ENCODE measurements at places on chromosomes 6 and 20.

GRCh38 chr6:17059022-17059421 lies 42.8 kb upstream of the STMND1 start:
- DNase-seq, result no peak

DNA sequence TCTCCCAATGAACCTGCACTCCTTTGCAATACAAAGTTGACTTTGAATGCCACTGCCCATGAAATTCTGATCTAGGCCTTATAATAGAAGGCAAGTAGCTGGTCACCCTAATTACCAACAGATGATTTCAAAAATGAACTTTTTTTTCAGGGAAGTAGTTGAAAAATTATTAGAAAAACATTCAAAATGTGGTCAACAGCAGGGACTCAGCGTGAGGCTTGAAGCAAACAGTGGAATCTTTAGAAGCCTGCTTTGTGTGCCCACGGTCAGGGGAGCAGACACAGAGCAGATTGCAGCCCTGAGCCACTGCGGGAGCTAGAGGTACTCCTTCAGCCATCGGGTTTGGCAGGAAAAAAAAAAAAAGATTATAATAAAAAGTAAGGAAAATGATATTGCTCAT lies 87.1 kb upstream of the HEY2 start:
- DNase-seq, result no peak

GRCh38 chr20:59832406-59833363 lies 100.8 kb downstream of the SYCP2 start:
- no peak for DNase-seq

DNA sequence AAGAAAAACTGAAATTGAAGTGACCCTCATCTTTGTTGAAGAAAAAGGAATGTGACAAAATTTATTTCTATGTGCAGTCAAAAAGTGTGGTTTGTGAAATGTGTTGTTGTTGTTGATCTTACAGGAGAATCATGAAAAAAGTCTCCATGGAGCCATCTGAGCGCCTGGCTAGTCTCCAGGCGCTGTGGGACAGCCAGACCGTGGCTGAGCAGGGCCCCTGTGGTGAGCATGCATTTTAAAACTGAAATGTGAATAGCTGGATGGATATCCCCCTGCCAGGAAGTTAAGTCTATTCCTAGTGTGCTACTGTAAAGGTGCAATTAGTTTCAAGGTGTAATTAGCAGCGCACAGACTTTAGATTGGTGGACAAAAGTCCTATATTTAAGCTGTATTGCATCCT lies 170.6 kb downstream of the CARMIL1 start:
- DNase-seq, result no peak

DNA sequence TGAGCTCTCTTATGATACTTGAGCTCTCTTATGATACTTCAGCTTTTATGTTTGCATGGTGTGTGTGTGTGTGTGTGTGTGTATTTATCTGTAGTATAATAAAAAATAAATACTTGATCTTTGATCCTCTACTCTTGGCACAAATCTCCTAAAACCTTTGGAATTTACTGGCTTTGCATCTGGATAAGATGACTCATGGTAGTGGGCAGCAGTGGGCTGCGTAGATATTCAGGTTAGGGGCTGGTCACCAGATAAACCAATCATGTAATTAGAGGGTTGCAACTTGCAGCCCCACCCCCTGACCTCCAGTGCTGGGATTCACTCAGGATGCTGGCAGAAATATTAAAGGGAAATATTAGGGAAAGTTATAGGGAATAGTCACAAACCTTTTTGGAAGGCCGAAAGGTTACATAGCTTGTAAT lies 151.9 kb upstream of the COL21A1 start:
- no peak for DNase-seq

DNA sequence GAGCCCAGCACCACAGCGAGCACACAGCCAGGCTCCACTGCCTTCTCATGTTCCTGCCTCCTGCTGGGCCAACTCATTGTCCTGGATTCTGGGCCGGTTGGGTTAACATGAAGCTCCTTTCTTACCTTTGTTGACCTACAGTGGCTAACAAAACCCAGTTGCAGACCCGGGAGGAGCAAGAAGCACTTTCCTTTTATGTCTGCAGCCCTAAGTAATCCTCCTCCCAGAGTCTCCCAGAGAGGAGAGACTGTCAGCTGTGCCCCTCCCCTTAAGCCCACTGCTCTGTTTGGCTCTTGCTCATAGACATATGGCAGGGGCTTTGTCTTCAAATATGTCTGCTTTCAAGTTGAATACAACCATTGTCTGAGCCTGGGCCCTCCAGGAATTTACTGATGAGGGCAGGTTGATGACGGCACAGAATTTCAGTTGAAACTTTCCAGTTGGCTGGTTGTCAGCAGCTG lies 55.2 kb downstream of the PSMB1 start:
- DNase-seq, result no peak

DNA sequence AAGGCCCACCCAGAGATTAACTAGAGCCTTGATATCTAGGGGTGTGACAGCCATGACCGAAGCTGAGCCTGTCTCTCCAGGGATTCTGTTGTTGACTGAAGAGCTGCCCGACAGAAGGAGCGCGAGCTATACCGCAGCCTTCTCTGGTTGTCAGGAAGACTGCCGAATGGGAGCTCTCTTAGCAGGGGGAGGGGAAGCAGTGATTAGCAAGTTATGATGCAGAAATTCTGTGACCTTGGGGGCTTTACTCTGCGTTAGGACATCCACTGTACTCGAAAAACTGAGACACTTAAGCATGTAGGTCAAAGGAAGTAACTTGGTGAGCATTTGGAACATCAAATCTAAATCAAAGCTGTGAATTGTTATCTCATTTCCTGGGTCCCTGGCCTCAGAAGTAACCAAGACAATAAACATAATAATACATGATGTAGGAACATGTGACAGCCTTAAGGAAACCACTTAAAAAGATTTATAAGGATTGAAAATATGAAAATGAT lies 84.7 kb downstream of the MAP3K4 start:
- DNase-seq, result no peak

DNA sequence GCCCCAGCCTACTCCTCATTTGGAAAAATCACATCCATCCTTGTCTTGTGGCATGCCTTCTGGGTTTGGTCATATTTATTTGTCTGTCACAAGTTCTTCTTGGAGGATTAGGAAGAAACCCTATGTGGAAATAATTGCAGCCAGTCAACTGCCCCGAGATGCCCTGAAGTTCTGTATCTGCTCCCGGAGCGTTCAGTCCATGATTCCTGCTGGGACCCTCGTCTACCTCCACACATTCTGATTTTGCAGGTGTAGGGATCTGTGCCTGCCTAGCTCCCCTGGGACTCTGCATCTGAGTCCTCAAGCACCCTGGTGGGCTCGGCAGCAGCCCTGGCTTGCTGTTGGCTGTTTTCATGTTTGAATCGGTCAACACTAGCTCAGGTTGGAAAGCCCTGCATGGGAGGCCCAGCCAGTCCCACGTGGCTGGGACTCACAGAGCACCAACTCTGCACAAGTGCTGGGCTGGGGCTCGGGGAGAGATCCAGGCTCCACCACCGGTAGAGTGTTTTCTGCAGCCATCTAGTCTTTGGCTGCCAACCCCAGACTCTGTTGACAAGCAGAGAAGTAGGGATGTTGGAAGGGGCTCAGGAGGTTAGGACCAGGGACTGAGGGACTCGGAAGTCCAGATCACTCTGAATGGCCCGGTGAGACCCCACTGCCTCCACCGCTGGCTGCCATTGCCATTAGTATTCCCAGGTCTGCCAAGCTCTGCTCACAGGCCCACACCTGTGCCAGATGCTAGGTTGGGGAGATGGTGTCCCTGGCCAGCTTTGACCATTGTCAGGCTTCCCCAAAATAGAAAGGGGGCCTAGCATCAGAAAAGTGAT lies 183.5 kb upstream of the CST7 start:
- DNase-seq, result no peak

All from MM.1S (cell line).